Heart left ventricle (tissue), 16 donors: ENCODE measurements at places on chromosomes 1 and 21. TPM values are rescaled to one million over a fixed set of nuclear protein-coding genes. Genes with fewer than 3 reads are reported as not detected.
A peak's percentile ranks its signal among the peaks of the same experiment; 100 is the strongest.

The ERICH3 gene
- polyA plus RNA-seq = 0.08 TPM

The TNFRSF9 gene
- 0.04 TPM for polyA plus RNA-seq

DNA sequence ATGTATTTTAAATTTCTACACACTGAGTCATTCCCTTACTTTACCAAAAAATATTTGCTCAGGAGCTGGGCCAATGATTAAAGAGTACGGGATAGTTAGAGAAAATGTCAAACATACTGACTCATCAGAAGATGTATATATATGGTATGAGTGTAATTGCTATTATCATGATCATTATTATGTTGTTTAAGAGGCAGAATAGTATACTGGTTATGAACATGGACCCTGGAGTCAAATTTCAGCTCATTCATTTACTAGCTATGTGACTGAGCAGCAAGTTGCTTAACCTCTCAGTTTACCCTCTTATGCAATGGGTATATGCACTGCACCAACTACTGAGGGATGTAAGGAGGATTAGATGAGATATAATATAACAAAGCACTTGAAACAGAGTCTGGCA is 41.2 kb upstream of the USH2A start:
- no peak for DNase-seq

The PERM1 gene
- 353 TPM for polyA plus RNA-seq

DNA sequence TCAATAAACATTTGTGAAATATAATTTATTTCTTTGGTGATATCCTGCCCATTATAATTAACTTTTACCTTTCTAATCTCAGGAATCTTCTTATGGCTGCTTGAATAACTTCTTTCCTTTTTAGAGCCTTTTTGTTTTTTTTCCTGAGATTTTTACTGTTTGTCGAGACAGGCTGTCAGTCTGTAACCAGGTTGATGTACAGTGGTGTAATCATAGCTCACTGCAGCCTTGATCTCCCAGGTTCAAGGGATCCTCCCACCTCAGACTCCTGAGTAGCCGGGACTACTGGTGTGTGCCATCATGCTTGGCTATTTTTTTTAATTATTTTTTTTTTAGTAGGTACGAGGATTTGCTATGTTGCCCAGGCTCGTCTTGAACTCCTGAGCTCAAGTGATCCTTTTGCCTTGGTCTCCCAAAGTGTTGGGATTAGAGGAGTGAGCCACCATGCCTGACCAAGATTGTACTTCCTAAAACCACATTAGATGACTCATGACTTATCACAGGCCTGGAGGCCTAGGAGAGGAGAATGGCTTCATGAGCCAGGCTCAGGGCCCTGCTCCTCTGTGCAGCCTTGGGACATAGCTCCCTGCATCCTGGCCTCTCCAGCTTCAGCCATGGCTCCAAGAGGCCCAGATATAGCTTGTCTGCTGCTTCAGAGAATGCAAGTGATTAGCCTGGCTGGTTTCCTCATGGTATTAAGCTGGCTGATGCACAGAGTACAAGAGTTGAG is 48.6 kb downstream of the CTH start:
- DNase-seq = no peak

GRCh38 chr1:228148196-228148861 is 1.4 kb upstream of the GJC2 start:
- DNase-seq = peak; percentile 63

GRCh38 chr1:5563861-5564577 is 428.2 kb downstream of the NPHP4 start:
- no peak for DNase-seq

DNA sequence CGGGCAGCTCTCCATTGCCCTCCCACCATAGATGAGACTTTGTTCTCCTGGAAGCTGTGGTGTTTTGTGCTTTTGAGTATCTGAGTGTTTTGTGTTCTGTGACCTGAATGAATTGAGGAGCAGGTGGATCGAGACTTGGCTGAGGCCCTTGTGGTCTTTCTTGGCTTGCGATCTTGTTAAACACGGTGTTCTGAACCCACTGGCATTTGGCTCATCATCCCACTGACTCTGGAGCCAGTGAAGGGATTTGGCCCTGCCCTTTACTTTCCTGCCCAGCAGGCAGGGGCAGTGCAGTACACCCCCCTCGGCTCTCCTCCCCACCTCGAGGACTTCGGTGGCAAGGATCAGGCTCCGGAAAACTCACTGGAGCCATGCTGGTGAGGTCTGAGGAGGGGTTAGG is 30.6 kb downstream of the PKNOX1 start:
- DNase-seq = no peak

DNA sequence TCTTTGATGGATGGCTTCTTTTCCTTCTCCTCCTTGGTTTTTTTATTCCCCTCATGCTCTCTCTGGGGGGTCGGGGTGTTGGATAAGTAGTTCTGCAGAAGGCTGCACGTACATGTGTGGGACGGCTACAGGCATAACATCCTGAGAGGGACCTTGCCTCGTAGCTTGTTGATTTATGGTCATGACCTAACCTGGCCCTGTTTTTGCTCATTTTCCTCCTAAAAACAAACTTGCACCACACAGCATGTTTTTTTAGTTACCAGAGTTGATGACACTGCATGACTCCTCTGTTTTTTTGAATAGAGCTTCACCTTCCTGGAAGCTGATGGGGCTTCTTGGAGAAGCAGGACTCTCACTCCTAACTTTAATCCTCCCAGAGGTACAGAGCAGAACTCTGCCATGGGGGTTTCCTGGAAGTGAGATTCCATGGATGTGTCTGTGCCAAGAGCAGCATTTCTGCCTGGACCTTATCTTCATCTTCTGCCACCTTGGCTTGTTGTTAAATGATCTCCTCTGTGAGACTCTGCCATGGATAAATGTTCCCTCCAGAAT is 114.7 kb downstream of the PAPPA2 start:
- no peak for DNase-seq

The LCE1A gene
- polyA plus RNA-seq = not detected

GRCh38 chr1:167627865-167628641 is 2.0 kb upstream of the RCSD1 start:
- peak; percentile 44 for DNase-seq

The A3GALT2 gene
- polyA plus RNA-seq = not detected

- DNase-seq = no peak
Measured at GRCh38 chr1:8378981-8379470, 61.1 kb downstream of the SLC45A1 start.

GRCh38 chr1:200147094-200147493 is 119.6 kb downstream of the NR5A2 start:
- DNase-seq = no peak

The ARTN gene
- 0.07 TPM for polyA plus RNA-seq

DNA sequence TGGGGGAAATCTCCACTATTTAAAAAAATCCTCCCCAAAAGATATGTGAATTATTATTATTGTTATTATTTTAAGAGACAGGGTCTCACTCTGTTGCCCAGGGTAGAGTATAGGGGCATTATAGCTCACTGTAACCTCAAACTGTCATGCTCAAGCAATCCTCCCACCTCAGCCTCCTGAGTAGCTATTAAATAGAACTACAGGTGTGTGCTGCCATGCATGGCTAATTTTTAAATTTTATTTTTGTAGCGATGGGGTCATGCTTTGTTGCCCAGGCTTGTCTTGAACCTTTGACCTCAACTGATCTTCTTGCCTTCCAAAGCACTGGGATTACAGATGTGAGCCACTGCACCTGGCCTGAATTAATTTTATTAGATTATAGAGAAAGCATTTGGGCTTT is 116.8 kb downstream of the RABGAP1L start:
- no peak for DNase-seq

GRCh38 chr1:109094871-109095270 is 4.3 kb downstream of the TMEM167B start:
- DNase-seq = no peak

The SKI gene
- polyA plus RNA-seq = 28.7 TPM

DNA sequence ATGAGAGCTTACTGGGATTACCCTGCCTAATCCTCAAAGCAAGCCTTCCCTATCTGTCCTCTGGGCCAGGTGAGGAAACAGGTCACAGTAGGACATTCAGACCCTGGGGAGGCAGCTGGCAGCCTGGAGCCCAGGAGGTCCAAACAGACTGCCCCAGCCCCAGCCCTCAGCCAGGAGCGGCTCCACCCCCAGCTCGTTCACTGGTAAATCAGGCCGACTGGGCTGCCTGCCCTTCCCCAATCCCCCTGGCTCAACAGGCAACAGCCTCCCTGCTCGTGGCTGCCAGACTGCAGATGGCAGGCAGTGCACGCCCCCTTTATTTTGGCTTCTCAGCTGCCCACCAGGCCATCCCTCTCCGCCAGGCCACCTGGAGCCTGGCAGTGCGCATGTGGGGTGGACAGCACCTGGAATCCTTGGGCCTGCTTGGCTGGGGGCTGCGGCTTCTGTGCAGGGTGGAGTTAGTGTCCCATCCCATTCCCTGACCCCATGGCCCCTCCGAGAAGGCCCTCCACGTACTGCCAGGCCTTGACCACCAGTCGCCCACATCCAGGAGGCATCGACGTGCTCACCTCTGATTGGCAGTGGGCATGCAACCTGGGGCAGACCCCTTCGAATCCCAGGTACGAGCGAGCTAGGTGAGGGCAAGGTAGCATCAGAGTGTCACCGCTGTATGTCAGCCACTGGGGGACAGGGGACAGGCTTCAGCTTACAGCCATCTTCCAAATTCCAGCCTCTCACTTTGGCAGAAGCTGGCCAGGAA is 11.2 kb upstream of the ZNF670 start:
- no peak for DNase-seq

DNA sequence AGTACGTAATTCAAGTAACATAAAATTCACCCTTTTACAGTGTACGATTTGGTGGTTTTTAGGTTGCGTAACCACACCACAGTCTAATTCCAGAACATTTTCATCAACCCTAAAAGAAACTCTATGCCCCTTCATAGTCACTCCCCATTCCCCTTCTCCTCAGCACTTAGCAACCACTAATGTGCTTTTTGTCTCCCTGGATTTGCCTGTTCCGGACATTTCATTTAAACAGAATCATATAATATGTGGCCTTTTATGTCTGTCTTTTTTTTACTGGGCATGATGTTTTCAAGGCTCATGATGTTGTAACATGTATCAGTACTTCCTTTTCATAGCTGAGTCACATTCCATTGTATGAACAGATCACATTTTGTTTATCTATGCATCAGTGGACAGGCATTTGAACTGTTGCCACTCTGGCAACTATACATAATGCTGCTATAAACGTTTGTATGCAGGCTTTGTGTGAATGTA is 20.8 kb downstream of the OBSCN start:
- no peak for DNase-seq

GRCh38 chr1:38269923-38270848 is 223.6 kb upstream of the POU3F1 start:
- DNase-seq = no peak

The KCNE2 gene
- polyA plus RNA-seq = 0.07 TPM

GRCh38 chr1:234724516-234725176 is 114.7 kb upstream of the IRF2BP2 start:
- peak; percentile 83 for DNase-seq

DNA sequence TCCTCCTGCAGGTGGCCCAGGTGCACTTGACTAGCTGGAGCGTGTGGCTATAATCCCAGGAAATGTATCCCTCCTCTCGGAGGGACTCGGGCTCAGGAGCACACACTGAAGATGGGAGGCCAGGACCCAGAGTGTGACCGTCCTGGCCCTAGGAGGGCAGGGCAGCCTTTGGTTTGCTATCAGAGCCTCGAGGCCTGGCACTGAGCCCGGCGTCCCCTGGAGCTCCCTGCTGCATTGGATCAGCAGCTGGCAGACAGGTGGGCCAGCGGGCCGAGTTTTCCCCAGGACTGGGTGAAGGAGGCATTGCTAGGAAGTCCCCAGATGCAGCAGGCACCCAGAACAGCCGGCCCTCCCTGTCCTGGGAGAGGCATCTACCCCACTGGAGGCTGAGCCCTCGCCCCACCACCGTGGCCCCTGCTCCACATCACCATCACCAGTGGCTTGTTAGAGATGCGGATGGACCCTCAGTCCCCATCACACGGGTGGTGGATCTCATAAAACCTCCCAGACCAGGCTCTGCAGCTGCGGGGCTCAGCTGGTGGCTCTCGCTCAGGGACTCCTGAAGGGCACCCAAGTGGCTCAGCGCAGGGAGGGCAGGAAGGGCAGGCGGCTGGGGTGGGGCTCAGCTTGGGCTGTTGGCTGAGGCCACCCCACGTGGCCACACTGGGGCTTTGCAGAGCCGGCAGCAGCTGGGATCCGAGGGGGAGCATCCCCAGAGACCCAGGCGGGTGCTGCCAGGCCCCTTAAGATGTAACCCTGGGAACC is 32.7 kb upstream of the POFUT2 start:
- DNase-seq = peak; percentile 72

GRCh38 chr1:67227196-67227595 is 60.9 kb downstream of the IL23R start:
- DNase-seq = no peak

The SLX9 gene
- 63.8 TPM for polyA plus RNA-seq

DNA sequence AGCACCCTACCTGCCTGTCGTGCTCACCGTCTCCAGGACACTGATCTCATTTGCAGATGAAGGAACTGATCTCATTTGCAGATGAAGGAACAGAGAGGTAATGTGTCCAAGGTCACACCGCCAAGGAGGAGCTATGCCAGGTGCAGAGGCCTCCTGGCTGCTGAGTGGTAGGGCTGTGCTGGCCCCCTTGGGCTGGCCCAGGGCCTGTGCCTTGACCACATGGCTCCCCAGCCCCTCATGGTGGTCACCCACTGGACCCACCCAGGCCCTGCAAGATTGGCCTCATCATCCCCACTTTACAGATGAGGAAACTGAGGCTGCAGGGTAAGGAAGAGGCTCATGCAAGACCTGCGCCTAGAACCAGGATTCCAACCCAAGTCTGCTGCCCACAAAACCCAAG is 628.3 kb downstream of the MATN1 start:
- no peak for DNase-seq

The CYP4Z1 gene
- 0.04 TPM for polyA plus RNA-seq

GRCh38 chr1:14599800-14600199 is 1.3 kb downstream of the KAZN start:
- no peak for DNase-seq
